ENCODE measurements at places on chromosomes 13 and 19.
A peak's percentile ranks its signal among the peaks of the same experiment; 100 is the strongest.

- no peak for DNase-seq
These were observed 13.3 kb downstream of the TNFRSF19 start for GRCh38 chr13:23583491-23583890.

DNA sequence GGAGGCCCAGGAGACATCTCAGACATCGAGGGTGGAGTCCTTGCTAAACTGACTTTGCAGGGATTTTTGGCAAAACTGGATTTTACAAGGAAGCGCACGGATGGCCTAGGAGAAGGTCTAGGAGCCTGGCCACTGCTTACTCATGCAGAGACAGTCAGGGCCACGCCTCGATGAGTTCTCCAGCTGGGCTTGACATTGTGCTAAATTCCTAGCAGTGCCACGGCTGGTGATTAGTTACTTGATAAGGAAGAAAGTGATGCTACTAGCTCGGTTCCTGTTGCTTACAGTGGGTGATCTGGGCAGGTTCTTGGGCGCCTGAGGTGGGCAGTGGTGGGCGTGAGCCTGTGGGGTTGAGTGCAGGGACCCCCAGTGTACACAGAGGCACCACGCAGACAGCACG is 143.4 kb downstream of the SOX1 start:
- no peak for DNase-seq

- no peak for DNase-seq
These were observed 119.3 kb downstream of the IRS2 start for GRCh38 chr13:109667056-109667455.

- DNase-seq = no peak
These were observed 18.0 kb downstream of the APBA3 start for GRCh38 chr19:3743486-3743885.

GRCh38 chr19:3136684-3137055 is 837 bp downstream of the GNA15 start:
- no peak for DNase-seq

DNA sequence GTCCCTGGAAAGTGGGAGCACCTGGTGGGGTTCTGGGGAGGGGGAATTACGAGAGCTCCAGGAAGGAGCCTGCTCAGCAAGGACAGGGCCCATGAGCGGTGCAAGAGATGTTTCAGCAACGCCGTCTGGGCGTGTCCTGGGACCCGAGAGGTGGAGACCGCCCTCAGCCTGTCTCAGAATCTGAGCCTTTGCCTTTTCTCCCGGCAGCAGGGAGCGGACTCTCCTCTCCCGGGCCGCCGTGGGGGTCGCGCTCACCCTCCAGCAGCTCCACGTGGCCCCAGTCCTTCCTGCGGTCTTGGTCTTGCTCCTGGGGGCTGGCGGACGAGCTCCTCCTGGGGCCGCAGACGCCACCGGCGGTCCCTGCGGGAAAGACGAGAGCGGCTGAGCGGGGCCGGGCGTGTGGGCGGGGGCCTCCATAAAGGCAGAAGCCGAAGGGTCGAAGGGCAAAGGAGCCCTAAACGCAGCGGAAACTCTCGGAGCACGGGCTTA is 714 bp downstream of the POLRMT start:
- peak; percentile 22 for DNase-seq

DNA sequence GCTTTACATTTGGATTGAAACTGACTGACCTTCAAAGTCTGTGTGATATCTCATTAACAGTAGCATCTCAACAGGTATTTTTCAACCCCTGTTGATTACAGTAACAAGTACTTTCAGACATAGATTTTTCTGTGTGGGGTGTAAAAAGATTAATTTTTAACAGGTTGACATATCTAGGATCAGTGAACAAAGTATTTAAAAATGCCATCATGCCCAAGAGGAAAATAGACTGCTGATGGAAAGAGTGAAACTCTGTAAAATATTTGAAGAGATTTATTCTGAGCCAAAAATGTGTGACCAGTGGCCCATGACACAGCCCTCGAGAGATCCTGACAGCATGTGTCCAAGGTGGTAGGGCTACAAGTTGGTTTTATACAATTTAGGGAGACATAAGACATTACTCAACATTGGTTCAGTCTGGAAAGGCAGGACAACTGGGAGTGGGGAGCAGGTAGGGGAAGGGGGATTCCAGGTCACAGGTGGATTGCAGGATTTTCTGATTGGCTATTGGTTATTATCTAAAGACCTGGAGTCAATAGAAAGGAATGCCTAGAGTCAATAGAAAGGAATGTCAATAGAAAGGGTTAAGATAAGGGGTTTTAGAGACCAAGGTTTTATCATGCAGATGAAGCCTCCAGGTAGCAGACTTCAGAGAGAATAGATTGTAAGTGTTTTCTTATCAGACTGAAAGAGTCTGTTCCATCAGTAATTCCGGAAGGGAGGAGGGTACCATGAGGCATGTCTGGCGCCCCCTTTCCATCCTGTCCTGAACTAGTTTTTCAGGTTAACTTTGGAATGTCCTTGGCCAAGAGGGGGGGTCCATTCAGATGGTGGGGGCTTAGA is 29.1 kb downstream of the TNFRSF19 start:
- DNase-seq = no peak

DNA sequence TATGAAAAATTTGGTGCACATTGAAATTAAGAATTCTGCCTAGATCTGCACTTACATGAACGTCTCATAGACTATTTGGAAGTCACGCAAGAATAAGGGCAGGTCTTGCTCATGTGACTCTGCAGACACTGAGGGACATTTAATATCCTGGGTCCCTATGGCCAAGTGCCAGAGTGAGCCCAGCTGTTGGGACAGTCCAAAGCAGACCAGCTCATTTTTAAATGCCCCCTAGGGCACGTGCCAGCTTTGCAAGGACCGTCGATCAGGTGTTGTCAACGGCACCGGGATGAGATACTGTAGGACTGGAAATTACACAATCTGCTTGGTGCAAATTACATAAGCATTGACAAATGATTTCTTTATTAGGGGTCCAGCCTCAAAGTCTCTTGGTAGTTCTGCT is 293.6 kb downstream of the TEX29 start:
- DNase-seq = no peak

DNA sequence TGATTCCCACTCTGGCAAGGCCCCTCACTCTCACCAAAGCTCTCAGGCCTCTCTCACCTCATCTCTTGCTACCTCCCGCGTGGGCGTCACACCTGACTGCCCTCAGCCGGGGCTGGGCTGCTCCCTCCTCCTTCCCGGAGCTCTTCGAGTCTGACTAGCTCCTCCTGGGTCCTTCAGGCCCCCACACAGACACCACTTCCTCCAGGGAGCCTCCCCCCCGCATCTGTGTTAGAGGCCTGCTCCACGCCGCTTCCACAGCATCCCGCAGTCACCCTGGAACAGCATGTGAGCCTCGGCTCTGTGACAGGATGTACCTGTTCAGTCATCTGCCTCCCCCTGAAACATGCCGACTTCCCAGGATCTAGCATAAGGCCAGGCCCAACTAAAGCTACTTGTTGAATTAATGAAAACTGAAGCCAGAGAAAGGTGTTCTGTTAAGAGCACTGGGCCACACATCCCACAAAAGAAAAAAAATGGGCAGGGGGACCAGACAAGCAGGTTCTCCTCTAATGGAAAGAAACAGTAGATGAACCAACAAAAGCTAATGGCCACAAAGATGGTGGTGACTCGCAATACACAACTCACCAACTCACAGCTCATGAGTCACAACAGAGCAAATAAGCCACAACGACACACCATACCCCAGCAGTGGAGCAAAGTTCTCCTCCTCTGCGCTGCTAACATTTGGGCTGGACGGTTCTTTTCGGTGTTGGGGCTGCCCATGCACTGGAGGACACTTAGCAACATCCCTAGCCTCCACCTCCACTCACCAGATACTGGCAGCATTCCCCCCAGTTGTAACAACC is 3.0 kb downstream of the PPP6R1 start:
- DNase-seq = no peak

- no peak for DNase-seq
These were observed 321.0 kb downstream of the TBC1D4 start for GRCh38 chr13:75160984-75161383.

- DNase-seq = no peak
These were observed 703 bp downstream of the KLF16 start for GRCh38 chr19:1862424-1863327.

GRCh38 chr13:91017031-91017668 is 330.3 kb upstream of the MIR17HG start:
- no peak for DNase-seq

DNA sequence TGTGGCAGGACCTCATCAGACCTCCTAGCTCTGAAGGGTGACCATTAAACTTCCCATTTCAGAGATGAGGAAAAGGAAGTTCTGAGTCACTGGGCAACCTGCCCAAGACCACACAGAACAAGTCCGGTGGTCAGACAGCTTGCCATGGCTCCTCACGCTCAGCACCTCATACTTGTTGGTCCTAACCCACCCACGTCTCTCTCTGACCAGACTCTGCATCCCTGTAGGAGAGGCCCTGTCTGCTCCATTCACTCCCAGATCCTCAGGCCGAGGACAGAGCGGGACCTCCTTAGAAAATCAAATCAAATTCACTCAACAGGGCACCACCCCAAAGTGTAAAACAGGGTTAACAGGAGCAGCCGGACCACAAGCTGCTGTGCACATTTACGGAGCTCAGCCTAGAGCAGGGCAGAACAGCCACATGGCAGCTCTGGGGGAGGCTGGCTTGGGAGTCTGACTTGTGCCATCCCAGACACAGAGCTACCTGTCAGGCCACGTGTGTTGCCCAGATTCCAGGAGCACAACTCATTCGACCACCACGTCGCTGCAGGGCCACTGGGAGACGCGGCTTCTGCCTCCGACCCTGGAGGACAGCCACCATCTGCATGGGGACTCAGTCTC is 1.7 kb downstream of the MIER2 start:
- no peak for DNase-seq

DNA sequence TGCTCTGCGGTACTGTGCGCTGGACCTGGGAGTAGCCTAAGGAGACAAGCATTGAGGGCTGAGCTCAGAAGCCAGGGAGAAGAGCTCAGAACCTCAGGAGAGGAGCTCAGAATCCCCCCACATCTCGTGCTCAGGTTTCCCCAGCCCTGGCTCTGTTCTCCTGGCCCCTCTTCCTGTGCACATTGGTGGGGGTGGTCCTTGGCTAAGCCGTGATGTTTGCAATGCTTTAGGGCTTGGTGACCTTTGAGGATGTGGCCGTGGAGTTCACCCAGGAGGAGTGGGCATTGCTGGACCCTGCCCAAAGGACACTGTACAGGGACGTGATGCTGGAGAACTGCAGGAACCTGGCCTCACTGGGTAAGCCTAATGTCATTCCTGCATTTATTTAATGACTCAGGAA is 6.6 kb downstream of the ZNF557 start:
- no peak for DNase-seq

DNA sequence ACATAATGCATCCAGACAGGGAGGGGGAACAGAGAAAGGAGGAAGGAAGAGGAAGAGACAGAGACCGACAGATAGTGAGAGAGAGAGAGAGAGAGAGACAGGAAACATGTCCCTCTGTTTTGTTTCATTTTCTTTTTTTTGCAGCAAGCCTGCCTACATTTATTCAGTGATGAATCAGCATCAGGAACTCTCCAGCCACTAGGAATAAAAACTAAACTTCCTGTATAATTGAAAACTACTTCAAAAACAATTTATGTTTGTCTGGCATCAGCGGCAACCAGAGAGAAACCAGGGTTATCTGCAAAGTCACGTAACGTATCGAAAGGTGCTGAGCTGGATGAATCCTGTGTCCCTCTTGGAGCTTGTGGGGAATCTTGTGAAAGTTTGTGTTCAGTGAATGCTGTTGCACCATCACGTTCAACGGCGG is 148.6 kb upstream of the SOX21 start:
- no peak for DNase-seq

GRCh38 chr13:103315711-103316110 is 249.5 kb upstream of the SLC10A2 start:
- DNase-seq = no peak

DNA sequence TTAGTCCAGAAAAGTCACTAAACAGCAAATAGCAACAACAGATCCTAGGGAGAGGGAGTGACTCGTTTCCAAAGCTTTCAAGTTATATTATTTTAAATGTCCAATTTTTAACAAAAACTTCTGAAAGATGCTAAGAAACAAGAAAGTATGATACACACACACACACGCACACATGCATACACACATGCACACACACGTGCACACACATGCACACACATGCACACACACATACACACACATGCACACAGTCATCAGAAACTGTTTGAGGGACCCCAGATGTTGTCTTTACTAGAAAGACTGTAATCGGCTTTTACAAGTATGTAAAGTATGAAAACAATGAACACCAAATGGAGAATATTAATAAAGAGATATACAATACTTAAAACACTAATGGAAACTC is 825.4 kb downstream of the UQCRFS1 start:
- no peak for DNase-seq

DNA sequence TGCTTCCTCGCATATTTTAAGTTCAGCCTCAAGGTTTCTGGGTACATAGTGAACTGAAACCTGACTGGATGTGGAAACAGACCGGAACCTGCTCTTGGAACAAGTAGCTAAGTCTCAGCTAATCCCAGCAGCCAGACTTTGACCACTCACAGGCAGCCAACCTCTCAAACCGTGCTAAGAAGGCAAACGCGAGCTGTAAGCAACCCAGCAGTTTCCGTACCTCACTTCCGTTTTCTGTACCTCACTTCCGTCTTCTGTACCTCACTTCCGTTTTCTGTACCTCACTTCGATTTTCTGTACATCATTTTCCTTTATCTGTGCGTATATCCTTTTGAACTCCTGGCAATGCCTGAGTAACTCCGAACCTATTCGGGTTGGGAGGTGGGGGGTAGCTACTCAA is 96.8 kb downstream of the SUCLA2 start:
- no peak for DNase-seq

- peak; percentile 54 for DNase-seq
These were observed 1.7 kb upstream of the S1PR4 start for GRCh38 chr19:3176715-3177501.

DNA sequence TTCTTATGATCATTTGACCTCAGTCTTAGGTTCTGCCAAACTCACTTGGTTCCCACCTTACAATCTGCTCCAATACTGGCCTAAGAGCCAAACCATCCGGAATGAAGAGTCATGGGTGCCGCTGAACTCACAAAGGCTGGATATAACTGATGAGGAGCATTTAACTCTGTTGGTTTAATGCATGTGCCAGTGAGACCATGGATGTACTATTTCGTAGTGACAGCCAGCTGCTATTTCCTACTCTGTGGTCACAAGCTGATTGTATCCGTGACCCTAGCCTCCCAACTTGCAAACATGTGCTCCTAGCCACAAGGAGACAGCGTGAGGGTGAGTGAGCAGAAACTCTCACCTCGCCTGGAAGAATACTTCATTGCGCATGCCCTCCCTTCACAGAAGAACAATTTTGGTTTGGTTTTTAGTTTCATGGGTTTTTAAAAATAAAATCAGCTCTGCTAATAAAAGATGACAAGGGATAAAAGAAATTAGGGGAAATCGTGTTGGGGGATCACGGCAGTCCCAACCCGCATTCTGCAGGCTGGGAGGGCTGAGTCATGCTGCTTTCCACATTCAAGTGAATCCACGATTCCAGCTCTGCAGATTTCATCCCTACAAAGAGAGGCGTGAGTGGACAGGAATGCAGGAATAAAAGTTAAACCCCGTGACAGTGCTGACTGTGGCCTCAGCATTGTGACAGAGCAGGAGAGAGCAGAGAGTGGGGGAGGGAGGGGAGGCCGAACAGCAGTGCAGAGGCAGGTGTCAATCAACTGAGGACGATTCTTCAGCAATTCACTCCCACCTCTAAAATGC is 66.8 kb upstream of the RAP2A start:
- no peak for DNase-seq

- DNase-seq = no peak
These were observed 66.6 kb downstream of the RUBCNL start for GRCh38 chr13:46320406-46320805.

All from stimulated activated CD4-positive, alpha-beta T cell treated with anti-CD3 and anti-CD28 coated beads, Interleukin-15, amount 100 ng/mL, for 1 hour (primary cell).